Activated naive CD8-positive, alpha-beta T cell treated with anti-CD3 and anti-CD28 coated beads for 36 hours (primary cell): ENCODE measurements at places on chromosomes 12 and 14. TPM values are rescaled to one million over a fixed set of nuclear protein-coding genes. Genes with fewer than 3 reads are reported as not detected.

The DGKA gene
- 236 TPM for total RNA-seq

- H3K4me1 ChIP-seq = peaks cover 32% of the 10 kb centered on the region
- DNase-seq = no peak
- H3K27ac ChIP-seq = peak overlapping the region; percentile 96
- peak overlapping the region; percentile 99 for H3K4me3 ChIP-seq
- H3K36me3 ChIP-seq = peaks cover 84% of the 10 kb centered on the region
- peaks cover 8% of the 10 kb centered on the region for H3K27me3 ChIP-seq
Observed at GRCh38 chr12:92140896-92141536, 4.6 kb downstream of the BTG1 start.

GRCh38 chr12:8639936-8640335, 22.7 kb downstream of the MFAP5 start:
- no peak overlapping the region for H3K27ac ChIP-seq
- no peaks in the 10 kb centered on the region for H3K27me3 ChIP-seq
- H3K4me3 ChIP-seq = no peak overlapping the region
- no peak for DNase-seq

DNA sequence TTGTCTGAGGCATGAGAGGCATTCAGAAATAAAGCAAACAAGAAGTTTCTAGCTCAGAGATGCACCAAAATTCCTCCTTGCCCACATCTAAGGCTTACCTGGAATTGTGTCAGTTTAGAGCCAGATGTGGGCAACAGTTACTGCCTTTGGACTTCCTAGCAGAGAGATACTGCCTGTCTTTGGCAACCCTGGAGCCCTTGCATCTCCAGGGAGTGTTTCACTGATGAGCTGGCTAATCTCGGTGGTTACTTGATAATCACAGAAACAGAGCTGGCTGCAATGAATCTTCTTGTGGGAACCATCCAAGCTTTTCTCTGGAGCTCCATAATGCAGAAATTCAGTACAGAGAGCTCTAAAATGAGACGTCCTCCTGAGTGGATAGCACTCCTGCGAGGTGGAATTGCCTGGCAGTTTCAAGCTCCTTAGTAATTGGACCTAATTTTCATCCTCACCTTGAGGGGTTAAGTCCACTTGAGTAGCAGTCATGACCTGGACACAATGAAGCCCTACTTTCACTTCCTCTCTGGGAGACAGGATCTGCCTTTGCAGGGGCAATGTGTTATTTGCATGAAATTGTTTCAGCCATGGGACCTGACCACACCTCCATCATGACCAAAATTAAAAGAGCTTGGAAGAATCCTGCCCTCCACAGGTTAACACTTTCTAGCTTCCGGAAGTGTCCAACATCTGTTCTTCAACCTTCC, 108.8 kb upstream of the ARHGAP5 start:
- H3K4me1 ChIP-seq = peaks cover 3% of the 10 kb centered on the region
- no peak overlapping the region for H3K27ac ChIP-seq
- no peak for DNase-seq
- H3K36me3 ChIP-seq = no peaks in the 10 kb centered on the region
- no peak overlapping the region for H3K4me3 ChIP-seq
- no peaks in the 10 kb centered on the region for H3K27me3 ChIP-seq

- DNase-seq = no peak
- H3K36me3 ChIP-seq = no peaks in the 10 kb centered on the region
- no peak overlapping the region for H3K4me3 ChIP-seq
- H3K27ac ChIP-seq = no peak overlapping the region
Observed at GRCh38 chr14:98775892-98776291, 496.1 kb downstream of the BCL11B start.

- H3K36me3 ChIP-seq = no peaks in the 10 kb centered on the region
- H3K4me1 ChIP-seq = peaks cover 8% of the 10 kb centered on the region
- peaks cover 4% of the 10 kb centered on the region for H3K27me3 ChIP-seq
- no peak for DNase-seq
Observed at GRCh38 chr14:88825503-88825902, 1.1 kb downstream of the TTC8 start.

GRCh38 chr12:1188016-1188415, 197.0 kb downstream of the ERC1 start:
- H3K27ac ChIP-seq = no peak overlapping the region
- no peak for DNase-seq
- peaks cover 6% of the 10 kb centered on the region for H3K4me1 ChIP-seq
- H3K27me3 ChIP-seq = no peaks in the 10 kb centered on the region
- H3K4me3 ChIP-seq = no peak overlapping the region
- H3K36me3 ChIP-seq = peaks cover 10% of the 10 kb centered on the region

The NEUROD4 gene
- not detected for total RNA-seq

DNA sequence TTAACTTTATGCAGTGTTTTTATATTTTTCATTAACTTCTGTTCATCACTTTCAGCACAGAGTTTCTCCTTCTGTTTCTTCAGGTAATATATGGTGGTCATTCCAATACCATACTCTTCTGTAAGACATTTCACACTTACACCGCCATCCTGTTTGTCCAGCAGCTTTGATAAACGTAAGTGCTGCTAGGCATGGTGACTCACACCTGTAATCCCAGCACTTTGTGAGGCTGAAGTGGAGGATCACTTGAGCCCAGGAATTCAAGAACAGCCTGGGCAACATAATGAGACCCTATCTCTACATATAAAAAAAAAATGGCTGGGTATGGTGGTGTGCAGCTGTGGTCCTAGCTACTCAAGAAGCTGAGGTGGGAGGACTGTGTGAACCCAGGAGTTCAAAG, 55.8 kb downstream of the EXOC5 start:
- peaks cover 16% of the 10 kb centered on the region for H3K36me3 ChIP-seq
- no peak overlapping the region for H3K4me3 ChIP-seq
- no peaks in the 10 kb centered on the region for H3K27me3 ChIP-seq
- DNase-seq = no peak

- no peak overlapping the region for H3K4me3 ChIP-seq
- H3K4me1 ChIP-seq = no peaks in the 10 kb centered on the region
- no peaks in the 10 kb centered on the region for H3K36me3 ChIP-seq
- H3K27me3 ChIP-seq = peaks cover 20% of the 10 kb centered on the region
Observed at GRCh38 chr12:15341371-15341770, 19.1 kb downstream of the PTPRO start.

DNA sequence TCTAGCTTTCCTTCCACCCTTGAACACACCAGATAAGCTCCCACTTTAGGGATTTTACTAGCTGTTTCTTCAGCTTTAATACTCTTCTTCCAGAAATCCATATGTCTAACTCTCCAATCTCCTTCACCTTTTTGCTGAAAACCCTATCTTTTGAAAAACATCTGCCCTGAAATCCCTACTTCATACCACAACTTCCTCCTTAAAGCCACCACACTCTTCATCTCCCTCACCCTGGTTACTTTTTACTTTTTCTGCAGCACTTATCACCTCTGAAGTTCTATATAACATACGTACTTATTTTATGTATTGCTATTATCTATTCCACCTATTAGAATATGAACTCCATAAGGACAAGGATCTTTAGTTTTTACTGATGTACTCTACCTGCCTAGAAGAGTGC, 28.6 kb upstream of the PTPRQ start:
- no peak overlapping the region for H3K4me3 ChIP-seq
- no peak for DNase-seq
- H3K36me3 ChIP-seq = no peaks in the 10 kb centered on the region

GRCh38 chr12:106431839-106432411, 74.4 kb downstream of the POLR3B start:
- DNase-seq = no peak
- H3K4me3 ChIP-seq = no peak overlapping the region
- H3K27ac ChIP-seq = no peak overlapping the region
- no peaks in the 10 kb centered on the region for H3K27me3 ChIP-seq
- H3K4me1 ChIP-seq = no peaks in the 10 kb centered on the region
- peaks cover 16% of the 10 kb centered on the region for H3K36me3 ChIP-seq

GRCh38 chr14:76564471-76565422, 188.8 kb downstream of the ESRRB start:
- H3K4me1 ChIP-seq = no peaks in the 10 kb centered on the region
- H3K27ac ChIP-seq = no peak overlapping the region
- H3K36me3 ChIP-seq = no peaks in the 10 kb centered on the region
- no peak overlapping the region for H3K4me3 ChIP-seq
- H3K27me3 ChIP-seq = no peaks in the 10 kb centered on the region

- H3K4me3 ChIP-seq = no peak overlapping the region
- no peak for DNase-seq
- H3K27ac ChIP-seq = no peak overlapping the region
- H3K36me3 ChIP-seq = no peaks in the 10 kb centered on the region
- no peaks in the 10 kb centered on the region for H3K4me1 ChIP-seq
Observed at GRCh38 chr12:26157001-26157400, 32.2 kb upstream of the BHLHE41 start.

- H3K27ac ChIP-seq = no peak overlapping the region
- H3K4me1 ChIP-seq = no peaks in the 10 kb centered on the region
- no peak for DNase-seq
- no peak overlapping the region for H3K4me3 ChIP-seq
Observed at GRCh38 chr14:69858801-69859200, 20.4 kb upstream of the SMOC1 start.

The PRPH gene
- not detected for total RNA-seq

GRCh38 chr14:90755661-90756304, 60.4 kb downstream of the TTC7B start:
- H3K36me3 ChIP-seq = no peaks in the 10 kb centered on the region
- H3K4me1 ChIP-seq = peaks cover 16% of the 10 kb centered on the region
- H3K4me3 ChIP-seq = no peak overlapping the region
- no peak overlapping the region for H3K27ac ChIP-seq
- H3K27me3 ChIP-seq = peaks cover 14% of the 10 kb centered on the region
- no peak for DNase-seq

DNA sequence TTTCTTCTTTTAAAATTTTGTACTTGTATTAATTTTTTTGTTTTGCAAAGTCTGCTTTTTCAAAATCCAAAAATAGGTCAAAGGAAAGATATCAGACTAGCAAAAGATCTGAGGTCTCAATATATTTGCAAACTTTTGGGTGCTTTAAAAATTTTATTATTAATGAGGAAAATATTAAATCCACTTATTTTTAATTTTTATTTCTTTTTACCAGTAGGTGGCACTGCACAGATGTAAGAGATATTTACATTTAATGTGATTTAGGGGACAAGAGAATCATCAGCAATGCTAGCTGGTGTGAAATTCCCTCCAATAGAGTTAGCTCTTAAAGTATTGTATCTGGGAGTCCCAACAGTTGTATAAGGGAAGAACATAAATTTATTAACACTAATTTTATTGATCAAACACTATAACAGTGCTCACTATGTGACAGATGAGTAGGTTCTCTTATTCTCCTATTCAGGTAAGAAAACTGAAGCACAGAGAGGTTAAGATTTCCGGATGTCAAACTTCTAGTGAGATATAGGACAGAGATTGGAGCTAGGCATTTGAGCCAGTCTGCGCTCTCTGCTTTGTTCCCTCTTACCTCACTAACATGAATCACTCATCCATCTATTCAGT, 30.5 kb downstream of the ALX1 start:
- no peak overlapping the region for H3K4me3 ChIP-seq
- no peaks in the 10 kb centered on the region for H3K36me3 ChIP-seq
- H3K27ac ChIP-seq = no peak overlapping the region
- no peaks in the 10 kb centered on the region for H3K4me1 ChIP-seq
- H3K27me3 ChIP-seq = no peaks in the 10 kb centered on the region
- DNase-seq = no peak

The ARHGEF25 gene
- 1.9 TPM for total RNA-seq

The TMEM260 gene
- 8.8 TPM for total RNA-seq

DNA sequence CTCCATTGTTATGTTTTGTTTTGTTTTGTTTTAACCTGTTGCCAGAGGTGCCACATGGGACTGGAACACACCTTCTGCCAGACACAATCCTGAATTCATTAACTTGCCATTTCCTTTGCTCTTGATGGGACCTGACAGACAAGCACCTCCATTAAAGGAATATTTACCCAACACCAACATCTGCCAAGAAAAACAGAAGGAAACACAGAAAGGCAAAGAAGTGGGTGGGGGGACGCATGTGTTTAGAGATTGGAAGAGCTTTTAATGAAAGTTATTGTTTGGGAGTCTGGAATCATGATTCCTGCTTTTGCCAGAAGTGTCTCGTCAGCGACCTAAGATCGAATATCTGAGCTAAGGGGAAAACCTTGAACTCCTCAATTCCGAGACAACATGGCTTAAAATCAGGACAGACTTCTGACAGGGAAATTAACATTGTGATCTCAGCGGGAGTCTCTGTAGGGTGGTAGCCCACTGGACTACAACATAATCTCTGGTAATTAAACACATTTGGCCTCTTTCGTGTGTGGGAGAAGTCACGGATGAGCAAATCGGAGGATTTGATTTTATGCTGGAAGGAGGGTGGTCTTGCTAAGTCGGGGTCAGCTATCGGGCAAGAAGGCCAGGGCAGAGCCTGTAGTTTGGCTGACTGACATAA, 210.4 kb upstream of the FAR2 start:
- no peak overlapping the region for H3K27ac ChIP-seq
- no peaks in the 10 kb centered on the region for H3K4me1 ChIP-seq
- no peaks in the 10 kb centered on the region for H3K36me3 ChIP-seq
- no peak overlapping the region for H3K4me3 ChIP-seq

The DIO2 gene
- total RNA-seq = not detected

- no peak for DNase-seq
- H3K27me3 ChIP-seq = peaks cover 3% of the 10 kb centered on the region
- no peak overlapping the region for H3K4me3 ChIP-seq
Observed at GRCh38 chr12:19031032-19031431, 98.5 kb upstream of the PLEKHA5 start.

The FBLN5 gene
- 1.6 TPM for total RNA-seq

- no peak overlapping the region for H3K27ac ChIP-seq
- peaks cover 14% of the 10 kb centered on the region for H3K36me3 ChIP-seq
- DNase-seq = peak; percentile 17
- peaks cover 16% of the 10 kb centered on the region for H3K4me1 ChIP-seq
Observed at GRCh38 chr14:101780887-101781239, 19.4 kb downstream of the PPP2R5C start.

GRCh38 chr12:122847921-122848421, 12.7 kb downstream of the HIP1R start:
- H3K27ac ChIP-seq = no peak overlapping the region
- DNase-seq = no peak

DNA sequence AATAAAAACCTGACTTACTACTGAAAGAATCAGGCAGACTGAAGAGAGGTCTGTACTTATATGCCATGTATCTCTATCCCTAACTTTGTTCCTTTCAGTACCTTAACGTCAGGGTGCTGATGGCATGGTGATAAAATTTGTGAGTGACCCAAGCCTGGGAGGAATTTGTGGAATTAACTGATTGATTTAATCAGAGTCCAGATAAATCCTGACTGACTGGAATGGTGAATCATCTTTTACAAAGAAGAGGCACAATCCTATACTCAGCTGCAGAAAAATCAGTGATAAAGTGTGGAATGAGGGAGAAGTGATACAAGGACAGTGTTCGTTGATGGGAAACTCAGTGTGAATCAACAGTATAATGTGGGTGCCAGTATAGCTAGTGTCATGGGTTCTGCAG, 3.7 kb downstream of the TDG start:
- H3K4me1 ChIP-seq = peaks cover 58% of the 10 kb centered on the region
- no peak overlapping the region for H3K4me3 ChIP-seq
- DNase-seq = no peak
- peaks cover 47% of the 10 kb centered on the region for H3K36me3 ChIP-seq

DNA sequence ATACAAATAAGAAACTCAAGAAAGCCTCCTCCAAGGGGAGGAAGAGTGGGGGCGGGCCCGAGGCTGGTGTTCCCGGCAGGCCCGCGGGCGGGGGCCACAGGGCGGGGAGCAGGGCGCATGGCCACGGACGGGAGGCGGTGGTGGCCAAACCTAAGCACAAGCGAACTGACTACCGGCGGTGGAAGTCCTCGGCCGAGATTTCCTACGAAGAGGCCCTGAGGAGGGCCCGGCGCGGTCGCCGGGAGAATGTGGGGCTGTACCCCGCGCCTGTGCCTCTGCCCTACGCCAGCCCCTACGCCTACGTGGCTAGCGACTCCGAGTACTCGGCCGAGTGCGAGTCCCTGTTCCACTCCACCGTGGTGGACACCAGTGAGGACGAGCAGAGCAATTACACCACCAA, 8.7 kb downstream of the DACT1 start:
- H3K36me3 ChIP-seq = no peaks in the 10 kb centered on the region
- H3K27me3 ChIP-seq = peaks cover under 1% of the 10 kb centered on the region
- no peaks in the 10 kb centered on the region for H3K4me1 ChIP-seq
- DNase-seq = no peak
- no peak overlapping the region for H3K4me3 ChIP-seq
- no peak overlapping the region for H3K27ac ChIP-seq
